Activated T-cell treated with anti-CD3 and anti-CD28 coated beads, Interleukin-2, amount 50 U/mL, for 4 hours (primary cell): ENCODE measurements at places on chromosomes 11 and 22. TPM values are rescaled to one million over a fixed set of nuclear protein-coding genes. Genes with fewer than 3 reads are reported as not detected.

MYRF gene
- 1.1 TPM for total RNA-seq

GPR83 gene
- total RNA-seq: not detected

GRCh38 chr11:110805756-110806155 is 93.5 kb upstream of the ARHGAP20 start:
- no peak for DNase-seq

DNA sequence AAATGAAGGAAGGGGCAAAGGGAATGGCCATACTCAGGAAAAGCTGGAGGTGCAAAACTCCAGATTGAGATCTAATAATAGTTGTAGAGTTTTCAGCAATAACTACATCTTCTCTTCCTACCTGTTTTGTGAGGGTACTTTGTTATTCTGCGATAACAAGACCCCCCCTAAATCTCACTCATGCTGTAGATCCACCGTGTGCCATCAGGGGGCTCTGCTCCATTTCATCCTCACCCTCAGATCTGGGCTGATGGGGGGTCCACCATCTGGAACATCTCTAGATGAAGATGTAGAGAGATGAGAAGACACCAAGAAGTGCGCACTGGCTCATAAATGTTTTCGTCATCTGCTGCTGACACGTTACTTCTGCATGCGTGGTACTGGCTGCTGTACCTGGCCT is 135.9 kb upstream of the KIRREL3 start:
- no peak for DNase-seq

DNA sequence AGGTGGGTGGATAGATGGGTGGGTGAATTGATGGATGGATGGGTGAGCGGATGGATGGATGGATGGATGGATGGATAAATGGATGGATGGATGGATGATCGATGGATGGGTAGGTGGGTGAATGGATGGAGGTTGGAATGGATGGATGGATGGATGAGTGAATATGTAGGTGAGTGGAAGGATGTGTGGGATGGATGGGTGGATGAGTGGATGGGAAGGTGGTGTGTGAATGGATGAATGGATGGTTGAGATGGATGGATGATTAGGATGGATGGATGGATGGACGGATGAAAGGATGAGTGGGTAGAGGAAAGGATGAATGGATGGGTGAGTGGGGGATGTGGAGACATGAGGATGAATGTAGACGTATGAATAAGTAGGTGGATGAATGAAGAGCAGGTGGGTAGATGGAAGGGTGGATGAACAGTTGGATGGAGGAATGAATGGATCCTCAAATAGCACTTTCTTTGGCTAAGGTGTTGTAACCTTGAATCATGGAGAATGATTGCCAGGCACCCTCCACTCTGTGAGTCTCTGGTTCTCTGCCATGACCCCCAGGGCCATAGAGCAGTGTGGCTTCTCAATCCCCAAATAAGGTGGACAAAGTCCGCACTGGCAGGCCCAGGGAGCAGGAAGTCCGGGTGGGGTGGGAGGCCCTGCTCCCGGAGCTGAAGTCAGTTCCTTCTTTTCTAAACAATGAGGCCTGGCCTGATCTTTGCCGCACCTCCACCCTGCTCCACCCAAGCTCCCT is 36.9 kb downstream of the IGF2 start:
- DNase-seq: no peak

GRCh38 chr11:102809971-102810370 is 12.0 kb upstream of the MMP1 start:
- no peak for DNase-seq

ARVCF gene
- total RNA-seq: 2.8 TPM
